ENCODE measurements at places on chromosomes 11 and 22. TPM values are rescaled to one million over a fixed set of nuclear protein-coding genes. Genes with fewer than 3 reads are reported as not detected.

DNA sequence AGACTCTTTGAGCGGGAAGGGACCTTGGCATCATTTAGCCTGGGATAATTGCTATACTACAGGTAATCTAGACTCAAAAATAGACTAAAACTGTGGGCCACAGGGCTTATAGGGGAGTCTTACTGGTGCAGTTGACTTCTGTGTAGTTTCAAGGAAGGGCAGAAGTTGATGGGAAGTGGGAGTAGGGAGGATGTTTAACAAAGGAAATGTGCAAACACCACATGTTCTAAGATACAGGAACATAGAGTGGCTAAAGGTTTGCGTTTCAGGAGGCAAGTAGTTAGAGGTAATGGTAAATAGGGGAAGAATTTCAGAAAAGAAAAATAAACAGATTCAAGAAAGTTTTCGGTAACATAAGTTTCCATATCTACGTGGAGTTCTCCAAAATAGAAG is 14.4 kb upstream of the SORL1 start:
- H3K27me3 ChIP-seq, result no peaks in the 10 kb centered on the region
- no peak for DNase-seq
- H3K36me3 ChIP-seq, result no peaks in the 10 kb centered on the region

- no peaks in the 10 kb centered on the region for H3K4me1 ChIP-seq
- no peaks in the 10 kb centered on the region for H3K36me3 ChIP-seq
- H3K4me3 ChIP-seq, result no peak overlapping the region
- H3K27me3 ChIP-seq, result no peaks in the 10 kb centered on the region
These were observed 368.3 kb upstream of the SYN3 start for GRCh38 chr22:33426451-33426850.

DNA sequence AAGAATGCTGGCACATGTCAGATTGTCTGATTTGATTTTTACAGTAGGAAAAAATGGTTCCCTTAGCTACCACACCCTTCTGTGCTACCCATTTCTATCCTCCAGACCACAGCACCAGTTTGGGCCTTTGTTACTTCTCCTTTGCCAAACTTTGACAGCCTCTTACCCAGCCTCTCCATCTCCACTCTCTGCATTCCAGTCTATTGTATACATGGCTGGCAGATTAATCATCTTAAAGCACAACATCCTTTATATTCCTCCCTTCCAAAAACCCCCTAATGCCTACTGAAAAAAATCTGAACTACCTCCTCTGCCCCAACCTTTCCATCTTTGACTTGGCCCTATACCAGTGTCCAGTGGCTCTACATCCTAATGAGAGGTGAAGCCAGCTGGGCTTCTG is 10.8 kb upstream of the PANX1 start:
- no peak overlapping the region for H3K4me3 ChIP-seq
- no peaks in the 10 kb centered on the region for H3K27me3 ChIP-seq
- DNase-seq, result no peak
- peaks cover 17% of the 10 kb centered on the region for H3K4me1 ChIP-seq
- no peaks in the 10 kb centered on the region for H3K36me3 ChIP-seq
- H3K27ac ChIP-seq, result no peak overlapping the region

DNA sequence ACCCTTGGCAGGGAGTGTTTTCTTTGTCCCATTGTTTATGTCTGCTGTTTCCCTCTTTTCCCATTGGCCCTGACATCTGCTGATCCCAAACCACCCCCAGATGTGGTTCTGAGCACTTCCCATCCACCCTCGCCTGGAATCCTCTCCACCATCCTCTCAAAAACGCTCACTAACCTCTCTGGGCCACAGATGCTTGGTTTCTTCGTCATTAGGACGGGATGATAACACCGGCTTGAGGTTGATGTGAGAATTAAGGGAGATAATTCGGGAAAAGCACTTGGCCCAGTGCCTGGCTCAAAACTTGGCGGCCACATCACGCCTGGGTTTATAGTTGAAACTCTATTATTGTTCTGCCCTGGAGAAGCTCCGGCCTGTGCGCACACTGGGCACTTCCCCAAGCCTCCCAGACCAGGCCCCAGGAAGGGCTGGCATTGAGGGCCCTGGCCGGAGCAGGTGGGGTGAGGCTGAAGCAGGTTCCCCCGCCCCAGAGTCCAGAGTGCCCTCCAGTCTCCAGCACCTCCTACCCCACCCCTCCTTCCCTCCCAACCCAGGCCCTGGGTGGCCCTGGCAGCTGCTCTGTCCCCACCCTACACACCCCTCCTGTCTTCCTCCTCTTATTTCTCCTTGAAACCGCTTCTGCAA is 63.7 kb downstream of the CYTH4 start:
- H3K4me3 ChIP-seq, result no peak overlapping the region
- no peak overlapping the region for H3K27ac ChIP-seq

GRCh38 chr22:44127356-44127755 is 53.4 kb upstream of the PARVG start:
- DNase-seq, result no peak
- no peaks in the 10 kb centered on the region for H3K4me1 ChIP-seq
- no peaks in the 10 kb centered on the region for H3K27me3 ChIP-seq

DNA sequence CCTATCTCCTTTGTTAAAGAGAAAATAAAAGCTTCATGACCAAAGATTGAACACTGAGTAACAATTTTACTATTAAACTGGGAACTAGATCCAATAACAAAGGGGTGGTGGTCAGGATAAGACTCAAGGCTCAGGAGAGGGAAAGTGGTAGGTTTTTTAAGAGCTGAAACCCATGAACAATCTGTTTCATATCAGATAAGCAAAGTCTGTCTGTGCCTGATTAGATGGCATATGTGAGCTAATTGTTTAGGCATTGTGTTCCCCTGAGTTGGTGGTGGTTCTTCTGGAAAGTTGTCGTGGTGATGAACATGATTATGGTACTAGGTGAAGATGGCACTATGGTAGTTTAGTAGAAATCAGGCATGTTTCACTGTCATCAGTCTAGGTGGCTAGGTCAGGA is 24.4 kb downstream of the USP47 start:
- H3K4me3 ChIP-seq, result no peak overlapping the region
- no peaks in the 10 kb centered on the region for H3K27me3 ChIP-seq
- H3K36me3 ChIP-seq, result no peaks in the 10 kb centered on the region
- H3K27ac ChIP-seq, result no peak overlapping the region
- no peak for DNase-seq

DNA sequence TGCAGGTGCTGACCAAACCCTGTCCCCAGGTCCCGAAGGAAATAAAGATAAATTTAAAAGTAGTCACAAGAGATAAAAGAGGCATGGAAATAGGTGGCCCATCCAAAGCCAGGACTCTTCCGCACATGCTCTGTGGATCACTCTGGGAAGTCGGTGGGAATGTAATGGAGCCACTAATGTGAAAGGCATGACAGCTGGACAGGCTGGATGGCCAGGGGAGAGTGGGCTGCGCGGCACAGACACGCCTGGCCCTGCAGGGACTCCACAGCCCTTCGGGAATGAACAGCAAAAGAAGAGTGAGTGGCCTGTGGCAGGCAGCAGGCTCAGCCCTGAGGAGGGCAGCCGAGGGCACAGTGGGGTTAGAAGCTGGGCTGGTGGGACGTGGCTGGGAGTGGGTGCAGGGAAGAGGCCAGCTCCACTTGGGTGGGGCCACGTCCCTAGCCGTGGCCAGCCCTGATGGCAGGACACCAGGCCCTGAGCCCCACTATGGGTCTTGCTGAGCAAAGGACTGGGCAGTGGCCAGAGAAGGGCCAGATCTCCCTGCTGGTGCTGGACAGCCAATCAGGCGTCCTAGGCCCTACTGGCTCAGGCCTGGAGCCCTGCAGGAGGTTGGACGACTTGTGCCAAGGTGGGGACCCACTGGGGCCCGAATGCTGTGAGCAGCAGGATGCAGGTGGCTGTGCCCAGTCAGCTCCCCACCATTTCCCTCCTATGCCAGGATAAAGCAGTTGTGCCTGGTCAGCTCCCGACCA is 31.3 kb upstream of the GNB1L start:
- H3K4me1 ChIP-seq, result no peaks in the 10 kb centered on the region
- no peak overlapping the region for H3K4me3 ChIP-seq
- no peak for DNase-seq

GRCh38 chr11:47667135-47667534 is 24.8 kb upstream of the MTCH2 start:
- no peak overlapping the region for H3K27ac ChIP-seq
- no peak for DNase-seq
- no peaks in the 10 kb centered on the region for H3K36me3 ChIP-seq
- no peaks in the 10 kb centered on the region for H3K27me3 ChIP-seq
- H3K4me3 ChIP-seq, result no peak overlapping the region

- H3K4me1 ChIP-seq, result peaks cover 28% of the 10 kb centered on the region
- H3K4me3 ChIP-seq, result no peak overlapping the region
- H3K36me3 ChIP-seq, result no peaks in the 10 kb centered on the region
- no peak overlapping the region for H3K27ac ChIP-seq
These were observed 20.0 kb downstream of the DTX4 start for GRCh38 chr11:59191890-59192289.

Gene ACTN3
- not detected for total RNA-seq

Gene MMP13
- not detected for total RNA-seq

Gene MAPK8IP2
- total RNA-seq, result 3.6 TPM
